Right renal pelvis (tissue), 4 donors: ENCODE measurements at places on chromosomes 5 and 9.

- no peak for DNase-seq
Measured at GRCh38 chr9:92550765-92551164, 15.0 kb upstream of the ECM2 start.

DNA sequence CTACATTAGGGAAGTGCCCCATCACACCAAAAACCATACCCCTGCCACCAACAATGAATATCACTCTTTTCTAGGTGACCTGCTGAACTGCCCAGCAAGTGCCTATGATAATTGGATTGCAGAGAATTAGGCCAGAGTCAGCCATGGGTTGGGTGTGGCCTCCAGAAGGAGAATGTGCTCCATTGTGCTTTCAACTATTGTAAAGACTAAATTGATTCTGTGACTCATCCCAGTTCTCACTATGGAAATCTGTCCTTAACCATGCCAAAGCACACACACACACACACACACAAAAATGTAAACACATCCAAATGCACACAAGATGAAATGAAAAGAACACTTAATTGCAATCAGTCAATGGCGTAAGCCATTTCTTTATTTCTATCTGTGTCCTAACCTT is 25.7 kb downstream of the DRD1 start:
- no peak for DNase-seq

DNA sequence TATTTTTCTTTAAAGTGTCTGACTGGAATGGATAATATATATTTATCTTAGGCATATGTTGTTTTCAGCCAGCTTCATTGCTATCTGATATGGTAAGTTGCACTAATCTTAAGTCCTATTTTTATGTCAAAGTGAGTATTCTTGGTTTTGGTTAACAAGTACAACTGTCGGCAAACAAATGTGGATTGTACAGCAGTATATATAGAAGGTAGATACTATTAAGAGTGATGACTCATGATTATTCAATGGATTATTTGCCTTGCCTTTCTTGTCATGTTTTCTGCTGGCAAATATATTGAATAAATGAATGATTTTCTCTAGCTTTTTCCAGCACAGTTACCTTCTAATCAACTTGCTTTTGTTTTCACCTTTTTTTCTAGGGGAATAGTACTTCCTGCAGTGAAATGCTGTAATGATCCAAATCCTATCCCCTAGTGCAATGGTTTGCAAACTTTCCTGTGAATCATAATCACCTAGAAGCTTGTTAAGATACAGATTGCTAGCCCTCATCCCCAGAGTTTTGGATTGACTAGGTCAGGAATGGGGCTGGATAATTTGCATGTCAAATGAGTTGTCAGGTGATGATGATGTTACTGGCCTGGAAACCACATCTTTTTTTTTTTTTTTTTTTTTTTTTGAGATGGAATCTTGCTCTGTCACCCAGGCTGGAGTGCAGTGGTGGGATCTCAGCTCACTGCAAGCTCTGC is 60.8 kb upstream of the ARRDC3 start:
- no peak for DNase-seq

GRCh38 chr5:12258549-12258948 is 354.3 kb upstream of the CTNND2 start:
- no peak for DNase-seq

DNA sequence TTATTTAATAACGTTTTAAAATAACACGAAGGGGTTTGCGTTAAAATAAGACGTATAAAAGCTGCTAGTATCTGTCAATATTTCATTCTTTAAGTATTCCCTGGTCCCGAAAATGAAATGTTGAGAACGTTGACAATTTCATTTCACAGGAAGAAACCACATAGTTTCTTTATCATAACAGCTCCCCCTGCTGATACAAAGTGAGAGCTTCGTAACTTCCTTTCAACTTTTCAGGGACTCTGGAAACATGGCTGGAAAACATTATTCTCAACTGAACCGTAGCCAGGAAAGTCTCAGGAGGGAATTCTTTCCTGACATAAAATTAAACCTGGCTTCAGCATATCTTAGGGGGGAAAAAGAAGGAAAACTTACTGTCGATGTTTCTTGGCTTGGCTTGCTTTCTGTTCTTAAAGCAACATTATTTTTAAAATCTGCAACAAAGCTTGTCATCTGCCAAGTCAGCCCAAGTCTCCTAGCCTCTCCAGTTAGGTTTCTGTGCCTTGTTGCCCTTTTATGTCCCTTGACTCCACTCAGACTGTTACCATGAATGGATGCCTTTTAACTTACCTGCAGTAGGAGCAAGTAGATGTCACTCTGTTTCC is 122.9 kb upstream of the DAB2 start:
- peak; percentile 83 for DNase-seq

DNA sequence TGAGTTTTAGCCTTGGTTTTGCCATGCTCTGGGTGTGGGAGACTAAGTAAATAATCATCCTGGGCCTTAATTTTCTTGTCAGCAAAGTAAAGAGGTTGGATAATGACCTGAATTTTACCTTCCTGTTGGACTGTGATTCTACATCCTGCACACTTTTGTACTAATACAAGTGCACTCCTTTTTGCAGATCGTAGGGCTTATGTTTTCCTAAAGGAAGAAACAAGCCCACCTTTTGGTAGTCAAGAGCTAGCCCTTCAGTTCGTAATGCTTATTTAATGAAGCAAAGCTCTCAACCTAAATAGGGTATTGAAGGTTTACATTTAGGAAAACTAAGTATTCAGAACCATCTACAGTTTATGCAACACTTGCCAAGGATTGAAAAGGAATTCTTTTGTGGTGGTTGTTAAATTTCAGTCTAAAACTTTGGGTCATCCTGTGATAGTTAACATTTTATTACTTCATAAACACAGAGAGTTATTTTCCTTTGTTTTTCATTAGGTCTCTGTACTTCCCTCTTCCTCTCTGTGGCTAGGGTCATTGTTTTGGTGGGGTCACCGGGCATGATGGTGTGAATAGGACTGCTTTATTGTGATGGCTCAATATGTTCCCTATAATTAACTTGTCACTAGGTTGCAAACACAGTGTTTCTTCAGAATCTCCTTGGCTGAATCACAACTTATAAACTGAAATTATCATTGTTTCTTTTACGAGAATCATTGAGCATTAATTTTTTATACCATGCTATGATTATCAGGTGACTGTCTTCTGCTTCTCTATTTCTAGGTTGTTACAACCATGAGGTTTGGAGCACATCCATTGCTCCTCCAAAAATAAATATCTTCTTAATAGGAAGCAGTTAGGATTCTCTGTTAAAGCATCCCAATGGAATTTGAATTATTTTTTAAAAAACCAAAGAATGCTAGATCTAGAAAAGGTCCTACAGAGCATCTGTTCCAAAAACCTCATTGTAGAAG is 28.5 kb downstream of the SPINK5 start:
- DNase-seq = no peak

DNA sequence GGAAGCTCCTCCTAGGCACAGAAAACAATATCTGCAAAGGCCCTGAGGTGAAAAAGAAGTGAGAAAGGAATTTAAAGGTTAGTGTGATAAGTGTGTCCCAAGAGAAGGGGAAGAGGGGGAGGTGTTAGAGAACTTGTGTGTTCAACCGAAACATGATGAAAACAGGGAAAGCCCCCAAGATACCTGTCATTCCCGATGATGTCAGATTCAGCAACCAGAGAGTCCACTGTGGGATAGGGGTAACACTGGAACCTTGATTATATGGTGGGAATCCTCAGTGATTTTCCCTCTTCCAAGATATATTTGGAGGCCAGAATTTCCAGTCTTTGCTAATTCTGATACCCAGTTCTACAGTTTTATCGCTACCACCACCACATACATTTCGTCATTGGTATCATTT is 15.5 kb upstream of the BNC2 start:
- no peak for DNase-seq

GRCh38 chr5:98770911-98771322 is 2.5 kb upstream of the RGMB start:
- no peak for DNase-seq

GRCh38 chr5:74280306-74280705 is 360.2 kb downstream of the ENC1 start:
- no peak for DNase-seq

DNA sequence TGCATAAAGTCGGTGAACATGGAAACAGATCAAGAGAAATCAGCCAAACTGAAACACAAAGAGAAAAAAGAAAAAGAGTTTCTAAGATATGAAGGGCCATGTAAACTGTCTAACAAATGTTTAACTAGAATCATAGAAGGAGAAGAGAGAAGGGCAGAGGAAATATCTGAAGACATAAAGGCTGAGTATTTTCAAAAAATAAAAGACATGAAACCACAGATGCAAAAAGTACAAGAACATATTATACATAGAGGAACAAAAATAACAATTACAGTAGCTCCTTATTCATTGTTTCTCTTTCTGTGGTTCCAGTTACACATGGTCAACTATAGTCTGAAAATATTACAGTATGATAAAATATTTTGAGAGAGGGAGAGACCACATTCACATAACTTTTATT is 106.3 kb downstream of the HOMER1 start:
- DNase-seq = no peak

GRCh38 chr5:37370550-37370863 is 399 bp downstream of the NUP155 start:
- DNase-seq = no peak

- no peak for DNase-seq
Measured at GRCh38 chr9:90037146-90037797, 432.5 kb downstream of the GADD45G start.

DNA sequence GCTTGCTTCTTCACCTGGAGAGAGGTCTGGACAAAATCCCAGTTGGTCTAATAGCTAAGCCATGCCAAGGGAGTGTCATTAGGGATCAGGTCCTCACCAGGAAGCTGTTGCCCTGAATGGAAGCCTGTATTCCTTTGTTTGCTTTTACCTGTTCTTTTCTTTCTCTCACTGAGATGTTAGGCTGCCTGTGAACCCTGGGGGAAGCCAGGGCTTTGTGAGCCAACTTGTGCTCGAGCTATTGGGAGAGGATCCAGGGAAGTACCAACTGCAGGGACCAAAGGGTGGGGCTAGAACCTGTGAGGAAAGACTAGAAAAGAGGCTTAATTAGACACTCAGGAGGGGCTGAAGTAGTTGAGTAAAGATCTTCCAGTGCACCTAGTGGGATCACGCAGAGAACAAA is 451.2 kb upstream of the TLE4 start:
- DNase-seq = no peak

- peak; percentile 43 for DNase-seq
Measured at GRCh38 chr5:119355685-119356611, at the start of gene TNFAIP8. Gene TNFAIP8, plus strand, starts transcription at chr5:119356019. Its CDS starts 72 bp downstream, at chr5:119356091.
